Progenitor cell of endocrine pancreas (in vitro differentiated cells): ENCODE measurements at places on chromosomes 12 and 14. TPM values are rescaled to one million over a fixed set of nuclear protein-coding genes. Genes with fewer than 3 reads are reported as not detected.

GRCh38 chr14:55136241-55136640, 7.2 kb downstream of the LGALS3 start:
- DNase-seq, result no peak

- no peak for DNase-seq
These were observed 131.1 kb upstream of the VRK1 start for GRCh38 chr14:96666088-96666487.

GRCh38 chr14:81401420-81402122, 1.4 kb upstream of the STON2 start:
- DNase-seq, result no peak

GRCh38 chr12:120286768-120287490, 4.8 kb downstream of the RNU4-2 start:
- DNase-seq, result no peak

DNA sequence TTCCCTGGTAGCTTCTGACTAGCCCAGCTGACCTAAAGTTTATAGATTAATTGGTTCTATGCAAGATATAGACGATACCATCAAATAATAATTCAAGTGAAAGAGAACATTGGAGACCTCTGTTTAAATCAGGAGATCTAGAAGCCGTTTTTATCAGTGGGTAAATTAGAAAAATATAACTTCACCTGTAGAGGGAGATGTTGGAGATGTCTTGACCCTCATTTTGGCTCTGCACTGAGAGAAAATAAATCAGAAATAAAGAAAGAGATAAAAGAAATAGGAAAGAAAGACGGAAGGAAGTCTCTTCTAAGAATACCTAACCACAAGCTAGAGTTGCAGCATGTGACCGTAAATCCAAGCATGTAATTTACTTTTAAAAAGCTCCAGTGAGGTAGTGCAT, 684.5 kb downstream of the C12orf50 start:
- DNase-seq, result no peak

DNA sequence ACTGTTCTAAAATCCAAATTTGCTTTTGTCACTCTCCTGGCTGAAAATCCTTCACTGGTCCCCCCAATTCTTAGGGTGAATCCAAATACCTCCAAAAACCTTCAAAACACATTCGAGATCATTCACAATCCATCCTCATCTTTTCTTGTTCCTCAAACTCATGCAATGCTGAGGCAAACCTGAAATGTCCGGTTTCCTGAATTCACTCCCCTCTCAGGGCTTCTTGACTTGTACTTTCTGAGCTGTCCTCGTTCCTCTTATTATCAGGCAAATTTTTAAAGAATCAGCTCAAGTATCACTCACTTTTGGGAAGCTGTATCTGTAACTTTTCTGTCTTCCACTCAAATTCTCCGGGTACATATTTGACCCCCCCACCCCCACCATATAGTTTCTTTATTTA, 84.9 kb upstream of the DUSP6 start:
- no peak for DNase-seq

GRCh38 chr12:96146747-96147146, 47.4 kb upstream of the ELK3 start:
- no peak for DNase-seq

DNA sequence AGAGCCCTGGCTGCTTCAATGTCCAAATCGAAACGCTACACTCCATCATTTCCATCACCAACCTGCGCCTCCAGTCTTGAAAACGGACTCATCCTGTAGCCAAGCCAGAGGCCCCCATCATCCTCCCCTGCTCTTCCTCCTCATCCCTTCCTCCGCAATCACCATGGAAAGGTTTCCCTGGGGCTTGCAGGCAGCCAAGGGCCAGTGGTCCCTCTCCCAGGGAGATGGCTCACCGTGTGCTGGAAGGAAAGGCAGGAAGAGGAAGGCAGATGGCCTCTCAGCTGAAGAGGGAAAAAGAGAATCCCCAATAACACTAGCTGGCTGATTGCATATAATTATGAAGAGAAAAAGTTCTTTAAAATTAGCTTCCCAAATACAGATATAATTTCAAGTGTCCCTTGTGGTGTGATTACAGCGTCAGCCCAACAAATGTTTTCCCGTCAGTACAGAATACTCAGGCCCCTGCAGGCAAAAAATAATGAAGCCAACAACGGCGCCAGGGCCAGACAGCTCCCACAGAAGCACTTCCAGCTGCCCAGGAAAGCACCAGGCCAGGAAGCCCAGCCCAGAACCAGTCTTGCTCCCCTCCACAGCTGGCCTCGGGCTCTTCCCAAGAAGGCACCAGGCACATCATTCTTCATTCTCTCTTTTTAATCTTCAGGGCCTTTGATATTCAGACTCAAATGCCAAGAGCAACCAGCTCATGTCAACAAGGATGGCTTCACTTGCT, 24.7 kb downstream of the ITPK1 start:
- no peak for DNase-seq

DNA sequence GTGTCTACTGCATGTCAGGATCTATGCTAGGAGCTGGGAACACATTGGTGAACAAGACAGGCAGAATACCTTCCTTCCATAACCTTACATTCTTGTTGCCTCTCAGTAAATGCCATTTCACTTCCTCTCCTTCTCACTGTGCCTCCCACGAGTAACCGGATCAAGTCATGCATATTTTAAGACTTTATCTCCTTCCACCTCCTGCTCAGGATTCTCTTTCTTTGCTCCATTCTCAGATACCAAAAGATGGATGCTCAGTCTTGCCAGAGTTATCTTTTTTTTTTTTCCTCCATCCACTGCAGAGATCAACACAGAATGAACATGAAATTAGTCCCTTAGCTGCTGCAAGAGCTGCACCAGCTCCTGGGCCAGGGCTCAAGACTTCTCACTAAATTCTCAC, 20.0 kb upstream of the APPL2 start:
- DNase-seq, result no peak

GRCh38 chr12:38399711-38400206, 83.2 kb downstream of the ALG10B start:
- DNase-seq, result no peak

DNA sequence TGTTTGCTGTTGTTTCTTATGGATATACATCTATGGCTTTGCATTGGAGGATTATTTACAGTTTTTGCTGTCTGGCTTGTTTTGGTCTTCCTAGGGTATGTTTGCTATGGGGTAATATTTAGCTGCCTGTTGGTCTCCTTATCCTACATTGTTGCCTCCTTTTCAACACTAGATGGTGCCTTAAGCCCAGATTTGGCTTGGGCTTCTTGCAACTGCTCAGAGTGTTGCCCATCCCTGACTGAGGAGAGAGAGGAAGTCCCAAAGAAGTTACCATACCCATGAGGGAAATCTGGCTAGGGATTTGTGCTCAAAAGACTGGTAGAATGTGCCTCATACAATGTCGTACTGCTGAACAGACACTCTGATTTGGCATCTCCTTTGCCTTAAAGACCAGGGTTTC, 94.6 kb upstream of the MUCL1 start:
- DNase-seq, result no peak

DNA sequence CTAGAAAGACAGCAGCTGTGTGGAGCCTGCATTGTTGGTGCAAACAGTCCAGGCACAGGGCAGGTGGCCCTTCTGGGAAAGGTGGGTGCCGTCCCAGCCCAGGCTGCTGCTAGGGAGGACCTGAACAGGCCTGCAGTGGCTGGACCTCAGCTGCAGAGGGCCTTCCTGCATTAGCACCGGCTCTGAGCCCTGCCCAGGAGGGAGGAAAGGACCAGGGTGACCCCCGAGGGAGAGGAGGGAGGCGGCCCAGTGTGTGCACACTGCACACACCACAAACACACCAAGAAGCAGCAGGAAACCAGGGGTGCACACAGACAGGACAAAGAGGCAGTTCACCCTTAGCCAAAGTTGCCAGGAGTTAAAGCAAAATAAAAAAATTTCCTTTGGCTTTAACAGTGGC, 8.0 kb upstream of the PGAM5 start:
- no peak for DNase-seq

DNA sequence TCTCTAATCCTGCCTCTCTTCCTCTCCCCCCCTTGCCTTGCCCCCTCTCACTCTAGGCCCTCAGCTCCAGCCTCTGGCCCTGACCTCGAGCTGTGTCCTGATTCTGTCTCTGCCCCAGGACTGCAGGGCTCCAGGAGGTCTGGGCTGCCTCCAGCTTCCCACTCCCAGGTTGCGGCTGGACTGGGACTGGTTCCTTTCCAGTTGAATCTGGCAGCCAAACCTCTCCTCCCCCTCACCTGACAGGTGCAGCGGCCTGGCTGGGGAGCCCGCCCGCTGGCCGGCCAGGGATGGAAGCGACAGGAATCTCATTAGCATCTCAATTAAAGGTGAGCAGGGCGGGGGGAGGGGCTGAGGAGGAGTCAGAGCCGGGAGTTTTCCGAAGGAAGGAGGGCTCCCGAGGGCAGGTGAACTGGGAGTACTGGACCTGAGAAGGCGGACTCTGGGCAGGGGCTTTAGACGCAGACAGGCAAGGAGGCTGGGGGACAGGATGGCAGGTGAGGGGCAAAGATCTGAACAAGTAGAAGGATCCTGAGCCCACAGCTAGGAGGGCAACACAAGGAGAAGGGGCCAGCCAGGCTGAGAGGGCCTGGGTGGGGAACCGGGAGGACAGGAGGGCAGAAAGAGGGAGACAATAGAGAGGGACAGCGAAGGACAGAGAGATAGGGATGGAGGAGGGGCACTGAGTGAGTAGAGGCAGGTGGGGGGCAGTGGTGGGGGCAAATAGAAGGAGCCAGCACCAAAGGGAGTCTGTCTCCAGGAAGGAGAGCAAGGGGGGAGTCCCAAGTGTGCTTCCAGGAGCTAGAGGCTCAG, at the start of gene SCNN1A:
Gene SCNN1A, minus strand, starts transcription at position 295 of the 810 bp plus-strand sequence. CDS start 780 bp downstream, outside the sequence.
- DNase-seq, result no peak

GRCh38 chr12:15163030-15163976, 57.9 kb downstream of the RERG start:
- no peak for DNase-seq

DNA sequence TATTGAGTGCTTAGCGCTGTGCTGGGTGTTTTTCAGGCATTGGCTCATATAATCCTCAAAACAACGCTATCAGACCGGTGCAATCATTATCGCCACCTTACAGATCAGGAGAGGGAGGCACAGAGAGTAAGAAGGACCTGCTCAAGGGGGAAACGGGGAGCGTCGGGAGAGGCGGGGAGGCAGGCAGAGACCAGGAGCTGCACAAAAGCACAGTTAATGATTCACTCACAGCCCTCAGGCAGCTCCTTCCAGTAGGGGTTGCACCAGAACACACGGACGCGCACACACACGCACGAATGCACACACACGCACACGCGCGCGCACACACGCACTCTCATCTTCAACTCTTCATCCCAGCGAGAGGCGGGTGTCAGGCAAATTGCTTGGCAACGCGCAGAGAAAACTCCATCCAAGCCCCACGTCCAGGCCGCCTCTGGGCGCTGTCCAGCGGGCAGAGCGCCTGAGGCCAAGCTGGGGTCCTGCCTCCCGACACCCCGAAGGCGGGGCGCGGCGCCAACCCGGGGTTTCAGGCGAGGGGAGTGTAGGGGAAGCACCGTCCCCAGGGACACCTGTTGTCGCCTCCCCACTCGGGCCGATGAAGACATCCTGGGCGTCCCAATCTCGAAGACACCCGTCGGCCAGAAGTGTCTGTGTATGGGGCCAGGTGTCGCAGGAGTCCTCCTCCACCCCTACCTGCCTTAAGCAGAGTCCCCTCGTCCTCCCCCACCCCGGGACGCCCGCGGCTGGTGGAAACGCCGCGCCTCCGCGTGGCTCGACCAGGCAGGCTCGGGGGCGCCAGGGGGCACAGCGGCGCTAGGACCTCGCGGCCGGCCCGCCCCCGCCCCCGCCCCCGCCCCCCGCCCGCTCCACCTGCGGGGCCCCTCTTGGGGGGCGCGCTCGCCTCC, 35.5 kb upstream of the STON2 start:
- peak; percentile 57 for DNase-seq

GRCh38 chr14:70721542-70721941, 79.8 kb downstream of the TTC9 start:
- no peak for DNase-seq

DNA sequence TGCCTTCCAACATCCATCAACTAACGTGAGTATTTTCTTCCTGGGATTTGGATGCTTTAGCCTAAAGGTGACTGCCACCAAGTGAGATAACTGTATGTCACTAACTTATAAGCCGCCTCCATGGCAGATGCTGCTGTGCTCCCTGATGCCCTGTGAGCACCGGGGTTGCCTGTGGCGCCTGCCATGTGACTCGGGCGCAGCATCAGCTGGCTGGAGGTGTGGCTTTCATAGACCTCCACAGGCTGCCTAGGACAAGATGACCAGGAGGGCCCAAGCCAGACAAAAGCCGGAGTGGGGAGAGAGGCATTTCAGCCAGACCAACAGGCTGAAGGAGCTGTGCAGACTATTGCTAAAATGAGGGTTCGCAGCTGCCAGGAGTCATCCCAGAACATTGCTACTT, 55.7 kb downstream of the ANAPC7 start:
- no peak for DNase-seq

- DNase-seq, result no peak
These were observed 480.5 kb downstream of the VRK1 start for GRCh38 chr14:97277711-97278110.

The SRRM4 gene
- total RNA-seq, result 2.1 and 2.4 TPM in 2 replicates

The TMEM63C gene
- 1.6 and 1.8 TPM in 2 replicates for total RNA-seq

The ADCY6 gene
- total RNA-seq, result 120 and 128 TPM in 2 replicates

The PRICKLE1 gene
- total RNA-seq, result 43.2 and 53.5 TPM in 2 replicates

The AQP2 gene
- total RNA-seq, result 0.29 and 1.0 TPM in 2 replicates

The DYRK2 gene
- total RNA-seq, result 45.0 and 48.1 TPM in 2 replicates

The KRT7 gene
- 11.6 and 18.2 TPM in 2 replicates for total RNA-seq

The SERPINA5 gene
- total RNA-seq, result 37.7 and 39.5 TPM in 2 replicates

The CTSG gene
- total RNA-seq, result not detected in 2 replicates
